Right renal pelvis (tissue), 4 donors: ENCODE measurements at places on chromosomes 16 and 17.

DNA sequence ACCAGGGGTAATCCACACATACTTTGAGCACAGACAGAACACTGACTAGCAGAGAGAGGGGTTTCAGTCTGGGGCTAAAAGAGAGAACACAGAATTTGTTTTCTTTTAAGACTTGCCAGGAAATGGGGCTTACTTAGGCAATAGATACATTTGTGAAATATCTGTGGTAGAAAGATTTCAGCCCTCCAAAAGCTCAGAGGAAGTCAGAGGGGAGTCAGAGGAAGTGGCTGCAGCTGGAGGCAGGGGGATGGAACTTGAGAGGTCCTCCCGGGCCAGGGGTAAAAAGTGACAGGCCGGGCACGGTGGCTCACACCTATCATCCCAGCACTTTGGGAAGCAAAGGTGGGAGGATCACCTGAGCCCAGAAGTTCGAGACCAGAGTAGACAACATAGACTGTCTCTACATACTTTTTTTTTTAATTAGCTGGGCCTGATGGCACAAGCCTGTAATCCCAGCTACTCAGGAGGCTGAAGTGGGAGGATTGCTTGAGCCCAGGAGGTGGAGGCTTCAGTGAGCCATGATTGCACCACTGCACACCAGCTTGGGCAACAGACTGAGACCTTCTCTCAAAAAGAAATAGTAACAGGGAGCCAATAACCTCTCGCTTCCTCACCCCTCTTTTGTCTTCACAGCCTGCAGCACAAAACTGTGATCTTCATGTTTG is 49.9 kb downstream of the NLRC5 start:
- no peak for DNase-seq

- DNase-seq, result no peak
These were observed 48.6 kb downstream of the FOXL1 start for GRCh38 chr16:86626966-86627365.

GRCh38 chr16:85615014-85615851 is 2.1 kb downstream of the GSE1 start:
- DNase-seq, result no peak

DNA sequence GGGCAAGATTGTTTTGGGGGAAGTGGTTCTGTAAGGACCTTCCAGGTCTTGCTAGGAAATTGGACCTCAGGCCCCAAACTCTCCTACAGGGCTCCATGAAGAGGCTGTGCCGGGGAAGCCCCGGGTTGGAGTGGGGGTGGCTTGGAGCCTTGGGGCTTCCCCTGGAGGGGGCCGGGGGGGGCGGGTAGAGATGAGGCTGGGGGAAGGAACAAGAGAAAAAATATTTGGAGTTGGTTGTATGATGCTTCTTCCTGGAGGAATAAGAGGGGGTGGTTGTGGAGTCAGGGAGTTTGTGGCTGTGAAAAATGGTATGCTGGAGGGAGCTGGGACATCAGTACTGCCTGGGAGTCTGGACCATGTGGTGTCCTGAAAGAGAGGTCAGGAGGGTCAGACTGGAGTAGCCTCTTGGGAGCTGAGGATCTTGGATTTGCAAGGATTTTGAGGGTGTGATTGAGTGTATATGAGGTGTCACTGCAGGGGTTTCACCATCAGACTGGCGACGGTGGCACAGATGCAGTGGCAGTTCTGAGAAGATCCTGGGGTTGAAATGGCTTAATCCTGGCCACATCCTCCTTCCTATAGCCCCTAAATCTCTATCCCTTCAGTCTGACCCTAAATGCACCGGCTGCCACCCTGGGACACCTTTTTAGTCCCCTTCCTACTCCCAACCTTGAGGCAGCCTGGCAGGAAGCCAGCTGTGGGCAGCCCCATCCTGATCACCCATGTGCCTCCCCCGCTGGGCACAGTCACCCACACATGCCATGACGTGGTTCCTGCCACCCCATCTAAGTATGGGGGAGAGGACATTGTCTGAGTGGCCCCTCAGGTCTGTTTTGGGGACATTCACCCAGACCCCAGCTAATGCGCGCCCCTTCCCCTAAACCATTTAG is 10.9 kb downstream of the RARA start:
- no peak for DNase-seq

- no peak for DNase-seq
These were observed 23.3 kb downstream of the LYRM1 start for GRCh38 chr16:20923876-20924275.

DNA sequence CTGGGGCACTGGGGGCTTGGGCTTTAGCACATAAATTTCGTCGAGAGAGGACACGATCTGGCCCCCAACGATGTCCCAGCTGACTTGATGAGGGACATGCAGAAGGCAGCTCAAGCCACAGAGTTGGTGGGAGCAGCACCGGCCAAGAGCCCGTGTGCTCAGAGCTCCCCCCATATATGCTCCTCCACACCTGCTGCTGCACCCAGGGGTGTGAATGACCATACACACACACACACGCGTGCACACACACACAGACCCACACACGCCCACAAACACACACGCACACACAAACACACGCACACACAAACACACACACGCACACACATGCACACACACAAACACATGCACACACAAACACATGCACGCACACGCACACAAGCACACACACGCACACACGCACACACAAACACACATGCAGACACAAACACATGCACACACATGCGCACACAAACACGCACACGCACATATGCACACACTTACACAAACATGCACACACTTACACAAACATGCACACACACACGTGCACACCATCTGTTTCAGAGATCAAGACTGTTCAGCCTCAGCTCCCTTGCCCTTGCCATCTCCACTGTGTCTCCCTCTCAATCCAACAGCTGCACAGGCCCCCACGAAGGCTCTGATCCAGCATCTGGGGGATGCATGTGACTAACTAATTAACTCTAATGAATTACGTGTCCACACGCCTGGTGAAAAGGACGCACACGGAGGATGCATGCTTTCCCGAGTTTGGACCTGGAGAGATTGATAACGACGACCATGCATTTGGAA is 85.6 kb upstream of the TNRC6C start:
- no peak for DNase-seq

GRCh38 chr16:22098405-22099255 is 6.3 kb downstream of the VWA3A start:
- DNase-seq, result peak; percentile 31
